Endothelial cell of coronary artery (primary cell): ENCODE measurements at places on chromosomes 1 and 21. TPM values are rescaled to one million over a fixed set of nuclear protein-coding genes. Genes with fewer than 3 reads are reported as not detected.

The ATP5IF1 gene
- total RNA-seq, result 167 and 194 TPM in 2 replicates

The SKI gene
- 14.8 and 21.7 TPM in 2 replicates for total RNA-seq

The CD1C gene
- total RNA-seq, result not detected in 2 replicates

The CREB3L4 gene
- total RNA-seq, result 5.9 and 6.2 TPM in 2 replicates

The TFF3 gene
- not detected in 2 replicates for total RNA-seq

The MLLT11 gene
- 1.8 and 4.8 TPM in 2 replicates for total RNA-seq
